ENCODE measurements at places on chromosomes 6 and 20.

DNA sequence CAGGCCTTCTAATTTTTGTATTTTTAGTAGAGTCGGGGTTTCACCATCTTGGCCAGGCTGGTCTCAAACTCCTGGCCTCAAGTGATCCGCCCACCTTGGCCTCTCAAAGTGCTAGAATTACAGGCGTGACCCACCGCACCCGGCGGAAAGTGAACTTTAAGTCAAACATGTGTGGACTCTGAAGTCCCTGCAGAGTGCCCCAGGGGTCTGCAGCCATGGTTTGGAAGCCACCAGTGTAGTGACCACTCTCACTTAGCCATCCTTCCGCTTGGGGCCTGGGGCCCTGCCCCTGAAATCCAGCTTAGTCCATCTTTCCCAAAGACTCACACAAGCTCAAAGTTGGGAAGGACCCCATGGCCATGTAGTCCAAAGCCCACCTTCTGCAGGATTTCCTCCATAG, 164.5 kb downstream of the GRM4 start:
- DNase-seq = no peak

- DNase-seq = no peak
Observed at GRCh38 chr6:87794922-87795885, 93.2 kb upstream of the AKIRIN2 start.

- DNase-seq = no peak
Observed at GRCh38 chr6:163098827-163099479, 315.6 kb upstream of the QKI start.

GRCh38 chr20:2394411-2395055, 13.8 kb downstream of the TGM6 start:
- DNase-seq = no peak

GRCh38 chr6:16583144-16583762, 178.0 kb downstream of the ATXN1 start:
- DNase-seq = no peak

- no peak for DNase-seq
Observed at GRCh38 chr6:24906314-24906713, 29.4 kb downstream of the RIPOR2 start.

GRCh38 chr20:15708984-15709598, 864.2 kb downstream of the KIF16B start:
- DNase-seq = no peak

- DNase-seq = no peak
Observed at GRCh38 chr6:46443623-46444022, 47.6 kb downstream of the RCAN2 start.
